ENCODE measurements at places on chromosomes 2 and 18.

DNA sequence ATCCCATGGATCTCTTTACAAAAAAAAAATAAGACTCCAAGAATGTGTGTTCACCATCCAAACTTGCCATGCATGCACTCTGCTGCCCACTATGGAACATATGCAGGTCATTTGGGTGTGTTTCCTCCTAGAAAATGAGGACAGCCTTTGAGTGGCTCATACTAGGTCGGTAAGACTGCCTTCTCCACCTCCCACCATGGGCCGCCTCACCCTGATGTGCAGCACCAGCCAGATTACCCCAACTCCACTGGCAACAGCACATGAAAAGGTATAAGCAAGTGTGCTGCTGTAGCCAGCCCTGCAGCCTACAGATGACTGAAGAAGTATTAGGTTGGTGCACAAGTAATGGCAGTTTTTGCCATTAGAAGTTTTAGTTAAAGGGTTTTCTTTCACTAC lies 214.2 kb downstream of the ATAD2B start:
- no peak for DNase-seq

- no peak for DNase-seq
Measured at GRCh38 chr2:200380833-200381542, 74.5 kb downstream of the SPATS2L start.

- no peak for DNase-seq
Measured at GRCh38 chr2:54809819-54810218, 86.4 kb downstream of the EML6 start.

DNA sequence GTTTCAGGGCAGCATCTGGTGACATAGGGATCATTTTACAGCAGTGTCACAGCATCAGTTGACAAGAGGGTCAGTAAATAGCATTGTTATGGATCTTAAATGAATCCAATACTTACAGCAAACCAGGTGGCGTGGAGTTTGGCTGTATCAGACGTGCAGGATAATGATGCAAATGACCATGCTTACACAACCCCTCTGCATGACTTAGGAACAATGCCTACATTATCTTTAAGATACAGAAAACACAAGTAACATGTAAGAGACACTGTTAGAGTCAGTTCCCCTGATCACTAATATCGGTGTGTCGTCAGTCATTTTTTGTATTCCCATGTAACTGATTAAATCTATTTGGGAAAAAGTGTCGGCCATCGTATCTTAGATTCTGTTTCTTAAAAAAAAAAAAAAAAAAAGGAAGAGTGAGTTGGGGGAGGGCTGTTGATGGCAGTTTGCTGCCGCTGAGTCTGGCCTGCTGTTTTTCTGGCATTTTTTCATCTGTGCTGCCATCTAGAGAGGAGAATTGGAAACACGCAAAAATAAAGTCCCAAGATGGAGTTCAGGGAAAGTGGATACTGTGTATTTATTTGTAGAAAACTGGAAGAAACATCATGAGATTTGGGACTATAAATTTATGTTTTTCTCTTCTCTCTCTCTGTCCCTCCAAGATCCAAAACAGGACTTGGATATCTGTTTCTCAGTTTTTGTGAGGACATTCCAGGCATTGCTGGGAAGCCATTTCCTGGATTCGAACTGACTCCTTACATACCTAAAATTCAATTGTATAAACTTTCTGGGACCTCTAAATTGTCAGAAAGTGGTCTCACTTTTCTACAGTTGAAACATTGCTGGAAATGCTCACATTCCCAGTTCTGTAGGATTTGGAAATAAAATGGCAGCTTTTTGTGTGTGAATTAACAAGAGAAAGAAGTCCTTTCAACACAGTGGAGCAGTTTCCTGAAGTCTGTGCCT lies 60.3 kb upstream of the AGPS start:
- peak; percentile 37 for DNase-seq

- peak; percentile 43 for DNase-seq
Measured at GRCh38 chr2:9699139-9700108, 68.6 kb upstream of the YWHAQ start.

DNA sequence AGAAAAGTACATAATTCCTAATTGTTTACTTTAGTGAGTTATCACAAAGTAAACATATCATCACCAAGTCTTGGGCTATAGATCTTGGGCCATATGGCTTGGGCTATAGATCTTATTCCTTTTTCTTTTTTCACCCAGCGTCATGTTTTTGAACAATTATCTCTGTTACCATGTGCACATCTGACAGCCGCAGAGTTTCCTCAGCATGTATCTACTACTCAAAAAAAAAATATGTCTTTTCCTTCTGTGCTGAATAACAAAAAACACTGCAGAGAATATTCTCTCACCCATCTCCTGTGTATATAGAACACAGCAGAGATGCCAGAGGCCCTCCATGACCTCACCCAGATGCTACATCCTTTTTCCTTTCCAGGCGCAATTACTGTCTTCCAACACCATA lies 76.2 kb upstream of the MYO3B start:
- DNase-seq, result no peak

DNA sequence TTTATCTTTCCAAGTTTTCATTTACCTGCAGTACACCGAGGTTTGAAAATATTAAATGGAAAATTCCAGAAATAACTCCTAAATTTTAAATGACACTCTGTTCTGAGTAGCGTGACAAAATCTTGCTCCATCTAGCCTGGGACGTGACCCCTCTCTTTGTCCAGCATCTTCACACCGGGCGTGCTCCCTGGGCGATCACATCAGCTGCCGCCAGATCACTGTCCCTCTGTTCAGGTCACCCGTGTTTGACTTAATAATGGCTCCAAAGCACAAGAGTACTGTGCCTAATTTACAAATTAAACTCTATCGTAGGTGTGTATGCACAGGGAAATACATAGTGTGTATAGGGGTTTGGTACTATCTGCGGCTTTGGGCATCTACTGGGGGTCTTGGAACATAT lies 6.1 kb upstream of the TMEM185B start:
- DNase-seq, result no peak

GRCh38 chr2:196403471-196403870 lies 232.1 kb upstream of the STK17B start:
- no peak for DNase-seq

- DNase-seq, result no peak
Measured at GRCh38 chr2:161771148-161771547, 146.9 kb downstream of the SLC4A10 start.

DNA sequence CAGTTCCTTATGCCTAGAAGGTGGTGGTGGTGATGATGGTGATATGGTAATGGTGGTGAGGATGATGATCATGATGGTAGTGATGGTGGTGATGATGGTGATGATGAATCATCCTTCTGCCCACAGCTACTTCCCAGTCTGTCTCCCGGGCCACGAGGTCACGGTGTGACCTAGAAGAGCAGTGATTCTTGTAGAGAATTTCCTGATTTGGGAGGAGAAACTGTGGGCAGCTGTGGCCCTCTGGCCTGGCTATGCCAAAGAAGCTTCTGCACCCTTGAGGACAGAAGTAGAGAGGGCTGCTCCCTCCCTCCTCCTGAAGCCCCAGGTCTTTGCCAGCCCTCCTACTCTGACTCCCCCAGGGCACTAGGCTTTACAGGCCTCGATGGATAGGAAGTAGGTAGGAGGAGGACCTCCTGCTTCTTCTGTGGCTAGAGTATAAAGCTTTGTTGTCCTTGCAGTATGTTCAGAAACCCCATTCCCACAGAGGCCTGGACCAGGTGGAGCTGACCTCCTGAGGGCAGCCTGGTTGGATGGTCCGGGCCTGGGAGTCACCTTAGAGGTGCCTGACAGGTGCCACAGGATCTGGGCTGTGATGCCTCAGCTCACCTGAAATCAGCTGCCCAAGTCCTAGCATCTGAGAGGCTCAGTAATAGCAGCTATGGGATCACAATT lies 57.9 kb upstream of the EPAS1 start:
- DNase-seq, result peak; percentile 64

DNA sequence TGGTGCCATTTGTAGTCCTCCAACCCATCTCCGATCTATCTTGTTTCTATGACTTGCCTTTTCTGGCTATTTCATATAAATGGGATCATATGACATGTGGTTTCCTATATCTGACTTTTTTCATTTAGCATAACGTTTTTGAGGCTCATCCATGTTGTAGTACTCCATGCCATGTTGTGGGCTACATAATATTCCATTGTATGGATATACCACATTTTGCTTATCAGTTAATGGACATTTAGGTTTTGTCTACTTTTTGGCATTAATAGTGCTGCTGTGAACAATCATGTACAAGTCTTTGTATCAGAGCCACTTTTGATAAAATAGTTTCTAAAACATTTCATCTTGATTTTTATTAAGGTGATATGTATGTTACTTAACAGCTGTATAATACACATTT lies 7.4 kb downstream of the CEBPZOS start:
- DNase-seq, result no peak

- DNase-seq, result no peak
Measured at GRCh38 chr2:36396878-36397539, 41.4 kb downstream of the CRIM1 start.

- DNase-seq, result no peak
Measured at GRCh38 chr18:52402814-52403213, 62.8 kb downstream of the DCC start.

DNA sequence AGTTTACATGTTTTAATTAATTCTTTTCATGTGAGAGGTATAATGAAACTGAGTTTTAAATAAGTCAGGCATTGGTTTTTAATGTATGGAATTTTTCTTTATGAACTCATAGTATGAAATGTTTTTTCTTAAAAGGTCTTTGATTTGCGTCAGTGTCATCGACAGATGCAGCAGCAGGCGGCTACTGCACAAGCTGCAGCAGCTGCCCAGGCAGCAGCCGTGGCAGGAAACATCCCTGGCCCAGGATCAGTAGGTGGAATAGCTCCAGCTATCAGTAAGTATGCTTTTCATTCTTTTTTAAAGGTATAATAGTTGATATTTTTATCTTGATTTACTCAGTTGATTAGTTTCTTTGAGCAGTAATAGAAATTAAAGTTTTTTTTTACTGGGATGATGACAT lies 46.5 kb downstream of the SMAD4 start:
- DNase-seq, result no peak

- DNase-seq, result no peak
Measured at GRCh38 chr2:100733391-100734187, 86.3 kb upstream of the NPAS2 start.

GRCh38 chr2:98484652-98485452 lies 40.2 kb downstream of the INPP4A start:
- no peak for DNase-seq

- DNase-seq, result no peak
Measured at GRCh38 chr2:195662138-195662537, 5.1 kb downstream of the SLC39A10 start.

DNA sequence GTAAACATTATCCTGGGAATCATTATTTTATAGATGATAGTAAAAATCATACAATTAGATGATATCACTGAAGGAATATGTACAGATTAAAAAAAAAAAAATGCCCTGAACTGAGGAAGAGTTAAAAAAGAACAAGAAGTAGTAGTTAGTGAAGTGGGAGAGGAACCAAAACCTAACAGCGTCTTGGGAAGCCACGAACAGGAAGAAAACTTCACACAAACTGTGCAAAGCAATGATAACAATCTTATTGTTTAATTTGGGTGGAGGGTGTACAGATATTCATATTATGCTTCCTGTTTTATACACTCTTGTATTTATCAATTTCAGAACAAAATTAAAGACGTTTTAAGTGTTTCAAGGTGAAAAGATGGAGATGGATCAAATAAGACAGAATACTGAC lies 3.5 kb downstream of the HEATR5B start:
- DNase-seq, result no peak

DNA sequence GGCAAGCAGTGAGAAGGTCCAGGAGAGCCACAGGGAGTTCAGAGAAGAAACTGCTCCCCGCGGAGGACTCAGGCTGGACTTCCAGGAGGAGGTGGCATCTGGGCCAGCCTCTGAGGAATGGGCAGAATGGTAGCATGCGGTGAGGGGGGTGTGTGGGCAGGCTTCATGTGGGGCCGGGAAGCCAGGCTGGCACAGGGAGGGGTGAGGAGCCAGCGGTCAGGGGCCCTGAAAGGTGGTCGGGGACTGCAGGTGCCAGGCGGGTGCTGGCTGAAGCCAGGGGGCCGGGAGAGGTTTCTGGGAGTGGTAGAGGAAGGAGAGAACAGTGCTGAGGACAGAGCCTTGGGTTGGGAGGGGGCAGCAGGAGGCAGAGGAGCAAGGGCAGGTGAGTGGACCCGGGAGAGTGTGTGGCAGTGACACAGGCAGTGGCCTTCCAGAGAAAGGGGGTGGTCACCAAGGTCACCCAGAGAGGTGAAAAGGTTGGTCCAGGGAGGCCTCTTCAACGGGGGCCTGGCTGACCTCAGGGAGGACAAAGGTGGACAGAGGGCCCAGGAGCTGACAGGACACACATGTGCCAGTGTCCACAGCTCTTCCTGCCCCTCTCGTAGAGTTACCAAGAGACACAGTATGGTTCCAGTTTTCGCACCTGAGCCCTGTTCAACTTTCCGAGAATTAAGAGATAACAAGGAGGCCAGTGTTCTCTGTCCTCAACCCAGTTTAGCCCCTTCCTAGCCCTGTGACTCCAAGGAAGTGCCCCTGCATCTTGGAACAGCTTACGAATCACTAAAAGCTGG lies 101.2 kb upstream of the ASB18 start:
- DNase-seq, result no peak

DNA sequence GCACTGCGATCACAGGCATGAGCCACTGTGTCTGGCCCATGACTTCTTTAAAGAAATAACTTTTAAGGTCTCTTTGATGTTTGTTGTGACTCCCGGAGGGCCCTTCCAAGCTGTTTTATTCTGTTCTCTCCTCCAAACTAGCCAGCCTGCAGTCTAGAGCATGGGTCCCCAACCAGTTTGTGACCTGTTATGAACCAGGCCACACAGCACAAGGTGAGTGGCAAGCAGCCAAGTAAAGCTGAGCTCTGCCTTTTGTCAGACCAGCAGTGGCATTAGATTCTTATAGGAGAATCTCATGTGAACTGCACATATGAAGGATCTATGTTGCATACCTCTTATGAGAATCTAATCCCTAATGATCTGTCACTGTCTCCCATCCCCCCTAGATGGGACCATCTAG lies 223.9 kb upstream of the RGPD4 start:
- no peak for DNase-seq

- no peak for DNase-seq
Measured at GRCh38 chr2:25794544-25795276, 83.6 kb downstream of the ASXL2 start.

GRCh38 chr2:133515271-133515670 lies 53.0 kb downstream of the NCKAP5 start:
- no peak for DNase-seq

DNA sequence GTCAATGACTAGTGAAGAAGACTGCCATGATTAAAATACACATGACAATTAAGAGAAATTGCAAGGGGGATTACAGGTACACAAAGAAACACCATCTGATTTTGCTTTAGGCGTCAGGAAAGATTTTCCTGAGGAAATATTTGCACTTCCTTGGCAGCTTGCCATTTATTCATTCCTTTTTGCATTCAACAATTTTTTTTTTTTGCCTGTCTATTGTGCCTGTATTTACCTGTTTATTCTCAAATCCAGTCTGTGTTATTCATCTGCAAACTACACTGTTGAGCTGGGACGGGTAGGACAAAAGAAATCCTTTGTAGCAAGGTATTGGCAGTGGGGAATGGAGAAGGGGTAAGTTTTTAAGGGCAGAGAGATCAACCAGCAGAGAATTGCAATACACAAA lies 31.8 kb downstream of the SMAD2 start:
- DNase-seq, result no peak

Measured in activated CD4-positive, alpha-beta memory T cell treated with anti-CD3 and anti-CD28 coated beads for 36 hours (primary cell).